Hematopoietic multipotent progenitor cell treated with erythropoietin and hydrocortisone succinate and interleukin-3 and kit ligand, for 17 days (in vitro differentiated cells): ENCODE measurements at places on chromosomes 5 and 9.

DNA sequence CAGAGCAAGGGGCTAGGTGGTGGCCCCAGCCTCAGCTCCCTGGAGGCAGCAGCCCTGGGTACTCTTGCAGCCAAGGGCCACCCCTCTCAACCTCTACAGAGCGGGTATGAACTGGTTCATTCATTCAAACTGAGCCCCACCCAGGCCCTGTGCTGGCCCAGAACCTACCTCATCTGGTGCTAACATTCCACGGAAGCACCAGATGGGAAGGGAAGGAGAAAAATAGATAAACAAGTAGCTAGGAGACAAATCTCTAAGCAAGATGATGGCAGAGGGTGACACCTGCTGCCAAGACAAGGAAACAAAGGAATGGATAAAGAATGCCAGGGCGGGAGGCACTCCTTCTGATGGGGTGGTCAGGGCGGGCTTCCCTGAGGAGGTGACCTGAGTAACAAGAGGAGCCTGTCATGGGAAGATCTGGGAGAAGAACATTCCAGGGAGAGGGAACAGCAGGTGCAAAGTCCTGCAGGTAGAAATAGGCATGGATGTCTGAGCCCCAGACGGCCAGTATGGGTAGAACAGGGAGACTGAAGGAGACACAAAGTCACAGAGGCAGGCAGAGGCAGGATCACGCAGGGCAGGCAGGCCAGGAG lies 6.1 kb downstream of the ST6GALNAC4 start:
- peak; percentile 77 for DNase-seq

DNA sequence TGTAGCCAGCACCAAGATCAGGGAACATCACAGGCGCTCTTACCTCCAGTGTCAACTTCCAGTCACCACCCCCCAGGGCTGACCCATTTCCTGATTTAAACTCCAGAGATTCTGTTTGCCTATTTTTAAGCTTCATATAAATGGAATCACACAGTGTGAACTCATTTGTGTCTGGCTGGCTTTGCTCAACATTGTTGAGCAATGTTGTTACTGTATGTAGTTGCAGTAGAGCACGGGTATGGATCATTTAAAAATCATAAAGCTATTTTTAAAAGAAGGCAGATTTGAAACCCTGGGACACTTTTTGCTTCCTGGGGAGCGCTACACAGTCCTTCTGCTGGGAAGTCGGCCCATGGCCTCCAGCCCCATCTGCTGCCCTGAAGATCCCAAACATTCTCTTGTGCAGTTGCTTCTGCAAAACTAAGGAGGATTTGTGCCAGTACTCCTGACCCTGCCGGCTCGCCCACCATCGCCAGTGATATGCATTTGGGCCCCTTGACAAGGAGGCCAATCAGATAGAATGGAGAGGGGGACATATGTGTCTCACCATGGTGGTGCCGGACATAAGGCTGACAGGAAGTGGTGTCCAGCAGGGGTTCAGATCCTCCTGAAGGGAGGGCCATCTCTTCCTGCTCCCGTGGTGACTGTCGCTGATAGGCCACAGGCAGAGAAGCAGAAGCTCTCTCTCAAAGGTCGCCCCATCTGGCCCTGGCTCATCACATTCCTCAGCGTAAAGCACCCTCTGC lies 13.3 kb downstream of the DCANP1 start:
- DNase-seq = no peak

- no peak for DNase-seq
Observed at GRCh38 chr9:134419000-134419683, 92.9 kb downstream of the RXRA start.

- peak; percentile 8 for DNase-seq
Observed at GRCh38 chr9:127931092-127931881, 710 bp upstream of the PIP5KL1 start.

DNA sequence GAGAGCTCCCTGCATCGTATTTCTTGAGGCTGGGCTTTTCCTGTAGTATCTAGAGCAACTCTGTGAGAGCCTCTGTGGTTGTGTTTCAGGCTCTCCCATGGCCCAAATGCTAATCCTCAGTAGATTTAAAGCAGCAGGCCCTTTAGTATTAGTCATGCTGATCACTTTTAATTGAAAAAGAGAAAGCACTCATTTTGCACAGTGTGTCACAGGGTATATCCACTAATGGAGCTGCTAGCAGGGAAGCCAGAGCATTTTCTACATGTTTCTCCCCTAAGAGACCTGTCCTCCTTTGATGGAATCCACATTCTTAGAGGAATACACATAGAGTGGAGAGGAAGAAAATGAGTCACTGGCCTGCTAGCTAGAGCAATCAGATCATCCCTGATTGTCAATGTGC lies 348.5 kb downstream of the TMEM232 start:
- DNase-seq = no peak

DNA sequence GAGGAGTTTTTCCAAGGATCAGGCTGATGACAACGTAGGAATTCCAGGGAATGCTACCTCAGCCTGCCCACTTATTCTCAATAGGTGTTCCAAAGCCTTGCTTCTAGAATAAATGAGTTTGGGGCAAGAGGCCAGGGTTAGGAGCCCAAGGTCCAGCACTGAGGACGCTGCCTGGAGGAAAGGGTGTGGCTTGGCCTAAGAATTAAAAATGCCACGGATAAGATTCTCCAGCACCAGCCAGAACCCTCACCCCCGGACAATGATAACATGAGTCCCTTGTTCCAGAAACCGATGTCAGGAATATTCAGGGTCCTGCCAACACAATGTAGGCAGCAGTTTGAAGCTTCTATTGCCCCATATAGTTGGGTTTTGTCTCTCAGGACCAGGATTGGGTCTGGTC lies 7.6 kb downstream of the SPRY4 start:
- DNase-seq = no peak

GRCh38 chr5:173323106-173323798 lies 5.0 kb downstream of the STC2 start:
- DNase-seq = no peak

DNA sequence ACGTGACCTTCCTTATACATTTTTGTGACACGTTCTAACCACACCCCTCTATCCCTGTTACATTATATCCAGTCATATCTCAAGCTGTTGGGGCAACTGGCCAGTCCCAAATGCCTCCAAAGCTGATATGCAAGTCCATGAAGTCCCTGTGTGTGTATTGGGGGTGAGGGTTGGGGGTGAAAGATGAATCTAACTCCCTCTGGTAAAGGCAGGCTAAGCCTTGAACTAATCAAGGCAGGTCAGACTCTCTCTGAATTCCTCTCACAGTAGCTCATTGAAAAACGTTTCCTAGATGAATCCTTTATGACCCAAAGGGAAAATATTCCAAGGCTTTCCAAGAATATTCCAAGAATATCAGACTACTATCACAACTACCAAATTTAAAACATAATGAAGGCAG lies 174.4 kb downstream of the MUSK start:
- no peak for DNase-seq

DNA sequence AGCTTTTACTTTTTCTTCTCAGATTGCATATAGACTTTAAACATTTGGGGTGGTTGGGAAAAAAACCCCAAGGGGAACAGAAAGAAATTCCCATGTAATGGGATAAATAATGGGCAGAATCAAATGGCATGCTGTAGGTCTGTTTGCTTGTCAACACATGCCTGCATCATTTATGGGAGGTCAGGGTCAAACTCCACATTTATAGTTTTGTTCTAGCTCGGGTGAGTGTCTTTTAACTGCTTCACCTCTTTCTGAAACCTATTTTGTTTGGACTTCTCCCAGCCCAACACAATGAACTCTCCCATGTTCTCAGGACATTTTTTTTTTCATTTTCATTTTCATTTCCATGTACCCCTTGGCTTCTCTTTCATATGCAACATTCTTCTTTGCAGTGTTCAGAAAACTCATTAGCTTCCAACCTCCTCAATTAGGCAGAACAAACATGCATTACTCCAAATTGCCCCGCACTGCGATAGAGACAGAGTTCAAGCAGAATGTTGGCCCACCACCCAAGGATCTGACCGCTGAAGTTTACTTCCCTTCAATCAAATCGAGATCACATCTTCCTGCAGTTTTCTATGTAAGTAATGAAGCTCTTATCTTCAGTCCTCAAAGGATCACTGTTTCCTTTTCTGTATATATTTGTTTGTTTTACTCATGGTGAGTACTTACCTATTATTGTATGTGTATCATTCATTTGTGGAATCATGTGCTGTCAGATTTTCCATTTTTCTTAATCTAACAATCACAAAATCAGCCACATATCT lies 354.6 kb downstream of the ZSWIM6 start:
- no peak for DNase-seq

GRCh38 chr9:2220036-2220435 lies 204.9 kb downstream of the SMARCA2 start:
- DNase-seq = no peak

- DNase-seq = no peak
Observed at GRCh38 chr5:139903450-139903794, 107.8 kb downstream of the PSD2 start.

GRCh38 chr5:35374584-35374983 lies 144.3 kb upstream of the PRLR start:
- no peak for DNase-seq
